ENCODE measurements at places on chromosomes 1 and 21.

DNA sequence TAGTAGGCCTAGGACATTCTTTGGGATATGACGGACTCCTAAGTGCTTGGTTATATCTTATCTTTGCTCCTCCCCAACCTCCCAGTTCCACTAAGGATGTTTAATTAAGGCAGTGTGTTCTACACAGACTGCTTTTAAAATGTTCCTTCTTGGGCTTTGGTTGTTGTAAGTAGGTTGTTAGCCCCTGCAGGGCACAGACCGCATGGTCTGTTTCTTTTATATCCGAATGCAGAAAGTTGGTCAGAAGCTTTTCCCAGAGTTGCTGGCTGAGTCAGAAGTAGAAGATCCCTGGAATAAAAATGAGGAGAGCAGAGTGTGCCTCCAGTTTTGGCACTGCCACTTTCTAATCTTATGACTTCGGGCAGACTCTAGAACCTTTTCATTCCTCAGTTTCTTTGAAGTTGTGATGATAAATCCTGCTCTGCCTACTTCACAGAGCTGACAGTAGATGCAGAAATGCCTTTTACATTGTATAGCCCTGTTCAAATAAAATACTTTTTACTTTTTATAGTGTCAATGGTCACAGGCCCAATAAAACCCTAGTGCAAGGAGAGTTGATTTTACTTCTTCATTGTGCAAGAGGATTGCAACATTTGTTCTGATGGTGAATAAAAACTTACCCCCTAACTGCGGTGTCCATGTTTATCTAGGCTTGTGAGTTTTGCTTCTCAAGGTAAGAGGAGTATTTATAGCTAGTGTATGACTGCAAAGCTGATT lies 18.4 kb downstream of the FMN2 start:
- DNase-seq, result no peak

GRCh38 chr1:116405241-116406135 lies 32.4 kb downstream of the ATP1A1 start:
- DNase-seq, result no peak

DNA sequence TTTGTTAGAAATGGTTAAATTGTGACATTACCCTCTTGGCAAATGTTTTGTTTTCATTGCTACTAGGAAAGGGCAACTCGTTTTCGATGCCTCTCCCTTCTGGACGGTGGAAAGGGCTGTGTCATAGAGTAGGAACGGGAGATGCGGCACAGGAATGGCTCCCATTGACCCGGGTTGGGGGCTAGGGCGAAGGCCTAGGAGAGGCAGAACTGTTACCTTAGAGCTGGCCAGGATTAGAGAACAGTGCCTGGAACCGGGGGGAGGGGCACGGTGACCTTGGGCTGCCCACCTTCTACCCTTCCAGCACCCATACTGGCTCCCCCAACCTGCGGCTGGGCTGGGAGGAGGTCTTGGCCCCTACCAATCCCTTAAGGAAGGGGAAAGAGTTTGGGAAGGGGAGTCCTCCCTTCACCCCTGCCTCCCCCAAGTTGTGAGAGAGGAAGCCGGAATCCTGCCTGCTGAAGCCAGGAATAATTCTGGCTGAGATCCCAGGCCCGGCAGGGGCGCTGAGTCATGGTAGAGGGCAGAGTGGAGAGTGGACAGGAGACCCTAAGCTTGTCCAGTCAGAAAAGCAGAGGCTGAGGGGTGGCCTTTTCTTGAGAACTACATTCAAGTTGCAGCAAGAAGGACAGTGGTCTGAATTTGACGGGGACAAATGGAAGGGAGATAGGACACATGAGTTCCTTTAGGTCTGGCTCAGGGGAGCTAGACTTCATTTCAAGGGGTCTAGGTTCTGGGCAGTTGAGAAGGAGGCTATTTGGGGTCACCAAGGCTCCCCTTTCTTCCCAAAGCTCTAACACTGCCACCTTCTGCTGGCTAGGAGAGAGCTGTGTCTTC lies 8.2 kb downstream of the LMNA start:
- DNase-seq, result peak; percentile 68

DNA sequence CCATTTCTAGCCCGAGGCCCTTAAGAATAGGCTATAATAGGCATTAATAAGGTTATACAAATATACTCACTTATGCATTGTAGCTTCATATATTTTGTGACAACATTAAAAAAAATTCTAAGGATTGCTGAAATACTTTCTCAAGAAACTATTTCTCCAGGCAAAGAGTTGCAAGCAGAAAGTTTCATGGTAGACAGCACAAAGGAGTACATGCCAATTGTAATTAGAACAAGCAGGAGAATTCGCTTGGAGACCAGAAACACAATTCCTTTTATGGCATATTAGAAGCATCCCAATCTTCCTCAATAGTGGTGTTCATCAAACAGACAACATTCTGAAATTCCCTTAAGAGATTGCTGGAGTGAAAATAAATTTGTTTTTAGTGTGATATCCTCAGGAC lies 122.8 kb downstream of the CRB1 start:
- DNase-seq, result no peak

- no peak for DNase-seq
Measured at GRCh38 chr1:15090373-15090772, 63.2 kb upstream of the TMEM51 start.

GRCh38 chr1:40396420-40396819 lies 22.9 kb downstream of the SMAP2 start:
- no peak for DNase-seq

DNA sequence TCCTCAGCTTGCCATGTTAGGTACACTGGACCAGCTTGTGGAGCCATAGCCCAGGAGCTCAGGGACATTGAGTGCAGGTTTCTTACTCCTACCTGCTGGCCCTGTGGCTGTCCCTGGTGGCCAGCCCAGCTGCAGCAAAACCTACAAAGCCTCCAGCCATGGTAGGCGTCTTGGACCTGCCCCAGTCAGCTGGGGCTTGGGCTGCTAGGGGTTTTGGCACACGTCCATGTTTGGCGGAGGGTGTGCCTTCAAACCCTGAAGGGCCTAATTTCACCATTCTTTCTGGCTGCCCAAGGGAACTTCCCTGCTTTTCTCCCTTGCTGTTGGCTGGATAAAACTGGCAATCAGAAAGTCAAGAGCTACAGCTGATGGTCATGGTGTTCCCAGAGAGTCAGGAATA lies 25.4 kb downstream of the HMGCS2 start:
- DNase-seq, result no peak

GRCh38 chr21:33202464-33203363 lies 27.0 kb upstream of the IFNAR2 start:
- DNase-seq, result no peak

DNA sequence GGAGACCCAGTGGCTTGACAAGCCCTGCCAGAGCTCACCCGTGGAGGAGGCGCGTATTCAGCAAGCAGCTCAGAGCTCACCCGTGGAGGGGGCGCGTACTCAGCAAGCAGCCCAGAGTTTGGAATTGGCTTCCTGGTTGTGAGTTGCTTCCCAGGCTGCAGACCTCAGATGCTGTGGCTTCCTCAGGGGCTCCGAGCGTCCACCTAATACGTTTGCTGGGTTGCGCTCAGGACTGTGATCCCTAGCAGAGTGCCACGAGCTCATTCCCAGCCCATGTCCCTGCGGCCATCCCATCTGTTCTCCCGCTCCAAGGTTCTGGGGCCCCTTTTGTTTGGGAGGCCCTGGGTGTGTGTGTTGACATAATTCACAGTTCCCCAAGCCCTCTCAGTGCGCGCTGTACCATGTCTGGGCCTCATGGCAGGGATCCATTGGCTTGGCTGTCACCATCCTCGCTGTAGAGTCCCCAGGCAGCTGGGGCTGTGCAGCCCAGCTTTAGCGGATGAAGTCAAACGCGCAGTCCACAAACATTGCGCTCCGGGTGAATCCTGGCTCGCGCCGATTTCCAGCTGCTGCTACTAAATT lies 3.6 kb downstream of the AJAP1 start:
- no peak for DNase-seq

- DNase-seq, result no peak
Measured at GRCh38 chr1:32766328-32766972, 50.7 kb downstream of the YARS1 start.

DNA sequence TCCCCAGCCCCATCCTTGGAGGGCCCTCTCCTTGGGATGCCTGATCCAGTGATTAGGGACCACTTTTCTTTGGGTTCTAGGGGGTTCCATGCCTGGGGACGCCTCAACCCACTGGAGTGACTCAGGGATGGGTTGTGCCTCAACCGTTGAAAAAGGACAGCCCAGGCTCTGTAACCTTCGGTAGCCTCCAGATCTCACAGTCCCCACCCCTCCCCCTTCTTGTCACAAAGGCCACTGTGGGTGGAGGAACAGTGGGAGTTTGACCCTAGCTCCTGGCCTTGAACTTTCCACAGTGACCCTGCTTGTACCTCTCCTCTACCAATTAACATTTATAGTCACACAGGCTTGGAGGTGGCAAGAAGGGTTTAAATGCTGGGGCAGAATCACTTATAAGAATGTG lies 2.6 kb upstream of the RORC start:
- no peak for DNase-seq

DNA sequence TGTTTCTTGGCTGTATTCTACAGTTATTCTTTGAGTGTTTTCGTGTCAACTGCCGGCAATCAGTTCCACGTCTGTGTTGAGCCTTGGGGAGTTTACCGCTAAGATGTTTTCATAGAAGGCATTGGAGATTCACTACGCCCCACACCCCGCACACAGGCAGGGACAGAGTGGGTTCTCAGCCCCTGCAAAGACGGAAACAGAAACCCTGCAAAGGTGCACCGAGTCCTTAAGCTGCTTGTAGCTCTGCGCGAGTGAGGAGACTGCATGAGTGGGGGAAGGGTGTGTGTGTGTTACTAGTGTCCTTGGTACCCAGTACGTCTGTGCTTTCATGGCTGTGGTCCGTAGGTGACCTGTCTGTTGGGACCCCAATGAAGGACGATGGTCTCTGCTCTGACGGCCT lies 1.9 kb downstream of the LHX4 start:
- no peak for DNase-seq

DNA sequence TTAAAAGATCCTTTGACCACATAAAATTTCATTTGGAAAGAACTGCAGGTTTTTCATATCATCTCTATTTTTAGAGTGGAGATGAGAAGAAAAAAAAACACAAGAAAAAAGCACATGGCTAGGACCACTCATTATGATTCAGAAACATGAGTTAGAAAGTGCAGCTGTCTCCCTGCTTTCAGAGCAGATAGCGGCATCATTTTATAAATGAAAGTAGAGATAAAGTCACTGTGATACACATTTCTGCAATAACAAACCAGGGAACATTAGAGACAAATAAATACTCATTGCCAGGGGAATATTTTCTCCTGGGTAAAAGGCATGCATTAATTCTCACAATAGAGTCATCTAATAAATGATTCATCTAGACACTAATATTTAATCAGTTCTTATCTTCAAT lies 87.5 kb upstream of the PLPPR4 start:
- DNase-seq, result no peak

- DNase-seq, result no peak
Measured at GRCh38 chr1:68230484-68230802, 1.9 kb downstream of the WLS start.

DNA sequence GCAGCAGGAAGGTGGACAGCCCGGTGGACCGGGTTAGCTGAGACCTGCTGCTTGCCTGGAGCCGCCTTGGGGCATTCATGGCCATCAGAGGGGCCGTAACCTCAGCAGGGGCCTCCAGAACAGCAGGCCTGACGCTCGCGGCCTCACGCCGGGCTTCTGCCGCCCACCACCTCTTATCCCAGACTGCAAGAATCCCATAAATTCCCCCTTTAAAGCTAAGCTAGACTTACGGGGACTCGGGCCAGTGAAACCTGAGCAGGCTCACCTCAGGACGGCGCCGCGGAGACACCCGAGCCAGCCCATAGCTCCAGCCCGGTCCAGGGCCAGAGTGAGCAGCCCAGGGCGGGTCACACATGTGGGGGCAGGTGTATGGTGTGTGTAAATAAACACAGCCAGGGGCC lies 132.3 kb downstream of the GLIS1 start:
- no peak for DNase-seq

- no peak for DNase-seq
Measured at GRCh38 chr21:34268493-34268892, 95.3 kb upstream of the KCNE2 start.

GRCh38 chr21:36552434-36552785 lies 72.5 kb upstream of the CLDN14 start:
- DNase-seq, result no peak

- DNase-seq, result peak; percentile 64
Measured at GRCh38 chr1:6075748-6076147, 30.1 kb downstream of the KCNAB2 start.

- DNase-seq, result no peak
Measured at GRCh38 chr1:91729621-91730358, 156.2 kb downstream of the TGFBR3 start.

- DNase-seq, result no peak
Measured at GRCh38 chr1:40633931-40634376, 31.5 kb downstream of the RIMS3 start.

DNA sequence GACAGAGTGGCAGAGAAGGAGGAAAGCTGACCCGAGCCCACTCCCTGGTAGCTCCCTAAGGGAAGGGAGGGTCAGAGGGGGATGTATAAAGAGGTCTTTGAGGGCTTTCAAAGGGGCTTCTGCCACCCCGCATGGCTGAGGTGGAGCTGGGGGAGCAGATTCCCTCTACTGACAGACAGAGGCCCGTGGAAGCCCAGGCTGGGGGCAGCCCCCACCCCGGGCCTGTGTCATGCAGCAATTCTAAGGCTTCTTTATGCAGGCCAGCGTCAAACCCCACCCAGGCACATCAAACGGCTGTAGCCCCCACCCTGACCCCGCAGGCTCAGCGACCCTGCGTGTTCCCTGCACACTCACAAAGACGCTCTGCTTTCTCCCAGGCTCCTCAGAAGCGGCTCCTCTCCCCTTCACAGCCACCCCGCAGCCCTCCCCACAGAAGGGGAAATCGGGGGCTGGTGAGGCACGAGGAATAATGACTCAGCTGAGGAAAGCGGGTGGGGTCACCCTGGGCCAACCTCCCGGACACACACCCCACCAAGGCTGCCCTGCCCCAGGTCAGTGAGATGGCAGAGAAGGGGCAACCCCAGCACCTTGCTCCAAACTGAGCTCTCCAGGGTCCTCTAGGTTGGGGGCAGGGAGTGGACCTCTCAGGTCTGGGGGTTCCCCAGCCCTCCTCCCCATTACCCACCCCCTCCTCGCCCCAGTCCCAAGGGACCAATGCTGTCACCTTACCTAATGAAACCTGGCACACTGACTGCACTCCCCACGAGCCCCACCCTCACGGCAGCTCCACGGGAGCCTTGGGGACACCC lies 10.8 kb downstream of the SLC45A3 start:
- no peak for DNase-seq

- DNase-seq, result no peak
Measured at GRCh38 chr21:32349333-32349944, 43.4 kb downstream of the URB1 start.

DNA sequence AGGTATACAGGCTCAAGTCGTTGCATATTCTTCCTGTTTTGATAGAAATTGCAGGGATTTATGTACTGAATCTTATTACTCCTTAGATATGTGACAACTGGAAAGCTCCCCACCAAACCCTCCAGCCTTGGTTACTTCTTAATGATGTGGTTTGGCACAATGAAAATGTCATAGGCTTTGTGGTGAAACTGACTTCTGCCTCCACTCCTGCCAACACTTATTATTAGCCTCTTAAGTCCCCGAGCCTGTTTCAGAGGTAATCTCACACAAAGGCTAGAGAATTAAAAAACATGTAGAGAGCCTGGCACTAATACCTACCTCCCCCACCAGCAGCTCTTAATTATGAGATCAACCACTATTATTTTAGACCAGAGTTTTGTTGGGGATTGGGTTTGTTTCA lies 4.2 kb downstream of the COX20 start:
- DNase-seq, result no peak
